ENCODE measurements at places on chromosomes 13 and 19.

- no peak for DNase-seq
These were observed 2.0 kb downstream of the ZNF823 start for GRCh38 chr19:11736696-11737095.

DNA sequence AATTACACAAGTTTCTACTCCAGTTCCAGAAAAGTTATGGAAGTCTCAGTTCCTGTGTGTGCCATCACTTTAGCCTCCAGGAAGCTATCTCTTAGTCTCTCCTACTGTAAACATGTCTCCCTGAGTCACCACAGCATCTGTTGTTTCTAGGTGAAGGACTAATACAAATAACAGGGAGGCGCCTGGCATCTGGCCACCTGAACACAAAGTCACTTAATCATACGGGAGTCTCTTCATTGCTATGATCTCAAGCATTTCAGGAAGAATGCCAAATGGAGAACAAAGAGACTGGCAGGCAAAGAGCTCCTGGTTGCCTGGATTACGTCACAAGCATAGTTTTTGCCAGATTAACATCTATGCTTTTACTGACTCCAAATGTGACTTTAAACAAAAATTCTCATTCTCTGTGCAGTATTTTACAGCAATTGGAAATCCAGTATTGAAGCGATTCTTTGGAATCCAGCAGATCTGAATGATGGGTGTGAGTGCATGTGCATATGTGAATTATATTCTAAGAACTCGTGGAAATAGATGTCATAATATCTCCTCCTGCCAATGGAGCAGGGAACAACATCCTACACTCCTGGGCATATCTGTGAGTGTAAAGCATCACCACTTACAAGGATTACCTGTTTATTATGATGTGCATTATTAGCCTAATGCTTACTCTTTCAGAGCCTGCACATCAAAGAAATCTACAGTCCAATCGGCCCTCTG is 572.8 kb downstream of the PCDH9 start:
- DNase-seq, result peak; percentile 90

DNA sequence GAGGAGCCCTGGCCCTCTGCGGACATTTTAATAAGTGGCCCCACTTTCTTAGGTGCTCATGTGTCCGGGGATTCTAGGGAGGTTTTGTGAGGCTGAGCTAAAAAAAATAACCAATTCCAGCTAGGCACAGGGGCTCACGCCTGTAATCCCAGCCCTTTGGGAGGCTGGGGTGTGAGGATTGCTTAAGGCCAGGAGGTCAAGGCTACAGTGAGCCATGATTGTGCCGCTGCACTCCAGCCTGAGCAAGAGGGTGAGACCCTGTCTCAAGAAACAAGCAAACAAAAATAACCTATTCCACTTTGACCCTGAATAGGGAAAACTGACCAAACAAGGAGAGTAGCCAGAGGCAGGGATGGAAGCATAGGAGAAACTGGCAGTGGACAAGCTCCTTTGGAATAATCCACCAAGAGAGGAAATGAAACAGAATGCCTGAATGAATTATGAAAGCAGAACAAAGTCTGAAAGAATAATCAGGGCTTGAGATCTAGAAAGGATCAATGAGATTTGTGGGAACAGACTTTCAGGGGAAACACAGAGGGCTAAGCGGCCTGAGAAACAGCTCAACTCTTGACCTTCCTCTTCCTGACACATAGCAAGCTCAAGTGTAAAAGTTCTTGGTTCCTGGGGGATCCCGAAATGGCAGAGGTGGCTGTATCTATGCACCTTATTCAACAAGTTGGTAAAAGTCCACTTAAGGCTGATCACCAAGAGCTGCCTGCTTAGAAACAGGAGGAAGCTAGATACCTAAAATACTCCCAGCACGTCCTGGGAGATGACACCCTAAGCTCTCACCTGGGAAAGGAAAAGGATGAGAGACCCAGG is 30.1 kb upstream of the FFAR2 start:
- DNase-seq, result no peak

GRCh38 chr13:66492479-66492878 is 737.7 kb downstream of the PCDH9 start:
- no peak for DNase-seq

GRCh38 chr13:37406031-37406430 is 192.5 kb downstream of the POSTN start:
- DNase-seq, result no peak

GRCh38 chr19:5108123-5108596 is 139.2 kb downstream of the KDM4B start:
- DNase-seq, result peak; percentile 80

DNA sequence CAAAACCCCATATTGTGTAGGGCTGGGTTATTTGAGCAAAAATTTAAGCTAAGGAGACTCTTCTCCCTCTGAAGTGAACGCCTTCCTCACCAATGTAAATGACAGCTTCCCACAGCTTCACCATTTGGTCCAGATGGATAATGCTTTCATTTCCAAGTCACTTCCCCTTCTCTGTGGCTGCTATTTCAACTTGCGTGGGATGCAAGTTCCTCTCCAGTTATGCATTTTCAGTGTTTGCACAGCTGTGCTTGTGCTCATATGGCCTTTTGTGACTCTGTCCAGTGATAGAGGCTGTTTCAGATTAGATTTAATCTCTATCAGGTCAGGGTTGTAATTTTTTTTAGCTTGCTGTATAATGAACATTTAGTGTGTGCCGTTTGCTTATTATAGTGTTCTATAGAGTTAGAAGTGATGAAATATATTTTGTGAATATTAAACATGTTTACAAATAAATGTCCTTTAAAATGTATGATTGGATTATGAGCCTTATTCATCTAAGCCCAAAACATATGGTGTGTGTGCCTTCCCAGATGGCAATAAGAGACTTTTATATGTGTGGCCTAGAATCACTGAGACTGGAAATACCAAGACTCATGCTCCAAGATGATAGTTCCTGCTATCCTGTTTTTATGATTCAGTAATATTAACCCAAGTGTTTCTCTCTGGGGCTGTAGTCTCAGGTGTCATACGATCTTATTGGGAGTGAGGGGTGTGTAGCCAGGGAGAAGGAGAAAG is 86.6 kb downstream of the TNFRSF19 start:
- DNase-seq, result peak; percentile 76

- DNase-seq, result no peak
These were observed 5.1 kb downstream of the ZNF473 start for GRCh38 chr19:50030937-50031336.

DNA sequence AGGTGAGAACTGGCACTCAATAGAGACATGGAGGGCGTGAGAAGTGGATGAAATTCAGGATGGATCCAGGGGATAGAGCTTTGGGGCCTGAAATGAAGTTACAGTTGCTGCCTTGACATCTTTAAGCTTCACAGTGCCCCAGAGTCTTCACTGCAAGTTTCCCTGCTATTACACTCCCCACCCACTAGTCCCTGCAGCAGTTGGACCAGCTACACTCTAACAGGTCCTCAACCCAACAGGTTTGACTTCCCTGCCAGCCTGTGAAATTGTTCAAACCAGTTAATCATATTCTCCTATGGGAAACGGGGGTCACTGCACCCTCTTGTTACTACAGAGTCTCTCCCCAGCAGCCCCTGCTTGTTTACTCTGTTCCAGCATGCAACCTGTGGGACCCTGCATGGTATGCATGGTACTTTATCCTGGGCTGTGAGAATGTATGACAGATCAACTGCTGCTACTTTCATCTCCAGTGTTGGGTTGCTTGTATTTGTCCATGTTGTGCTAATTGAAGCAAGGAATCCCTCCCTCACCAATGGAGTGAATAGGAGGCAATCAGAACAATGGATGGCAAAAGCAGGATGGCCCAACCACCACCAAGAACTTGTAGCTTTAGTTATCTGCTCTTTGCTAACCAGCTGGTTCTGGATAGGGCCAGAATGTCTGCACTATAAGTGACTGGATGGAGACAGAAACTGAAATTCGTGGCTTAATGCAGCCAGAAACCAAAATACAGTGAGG is 314.2 kb downstream of the OLFM4 start:
- DNase-seq, result no peak

- DNase-seq, result no peak
These were observed 6.9 kb downstream of the IRF2BP1 start for GRCh38 chr19:45879055-45879454.

DNA sequence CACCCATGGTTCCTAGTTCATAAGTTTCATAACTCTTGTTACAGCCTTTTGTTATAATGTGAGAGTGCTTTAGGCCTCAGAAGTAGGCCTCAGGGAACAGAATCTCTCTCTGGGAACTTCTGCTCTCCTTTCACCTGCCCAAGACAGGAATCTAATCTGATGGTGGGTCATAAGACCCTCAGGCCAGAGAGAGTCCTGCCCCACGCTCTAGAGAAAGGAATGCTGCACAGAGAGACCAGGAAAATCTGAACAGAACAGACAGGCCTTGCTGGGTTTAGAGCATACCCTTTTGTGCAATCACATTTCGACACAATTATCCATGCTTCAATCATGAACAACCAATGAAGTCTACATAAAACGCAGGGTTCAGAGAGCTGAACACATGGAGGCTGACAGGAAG is 3.4 kb upstream of the DIAPH3 start:
- no peak for DNase-seq

- DNase-seq, result no peak
These were observed 58.5 kb downstream of the DNAJC15 start for GRCh38 chr13:43081866-43082265.

DNA sequence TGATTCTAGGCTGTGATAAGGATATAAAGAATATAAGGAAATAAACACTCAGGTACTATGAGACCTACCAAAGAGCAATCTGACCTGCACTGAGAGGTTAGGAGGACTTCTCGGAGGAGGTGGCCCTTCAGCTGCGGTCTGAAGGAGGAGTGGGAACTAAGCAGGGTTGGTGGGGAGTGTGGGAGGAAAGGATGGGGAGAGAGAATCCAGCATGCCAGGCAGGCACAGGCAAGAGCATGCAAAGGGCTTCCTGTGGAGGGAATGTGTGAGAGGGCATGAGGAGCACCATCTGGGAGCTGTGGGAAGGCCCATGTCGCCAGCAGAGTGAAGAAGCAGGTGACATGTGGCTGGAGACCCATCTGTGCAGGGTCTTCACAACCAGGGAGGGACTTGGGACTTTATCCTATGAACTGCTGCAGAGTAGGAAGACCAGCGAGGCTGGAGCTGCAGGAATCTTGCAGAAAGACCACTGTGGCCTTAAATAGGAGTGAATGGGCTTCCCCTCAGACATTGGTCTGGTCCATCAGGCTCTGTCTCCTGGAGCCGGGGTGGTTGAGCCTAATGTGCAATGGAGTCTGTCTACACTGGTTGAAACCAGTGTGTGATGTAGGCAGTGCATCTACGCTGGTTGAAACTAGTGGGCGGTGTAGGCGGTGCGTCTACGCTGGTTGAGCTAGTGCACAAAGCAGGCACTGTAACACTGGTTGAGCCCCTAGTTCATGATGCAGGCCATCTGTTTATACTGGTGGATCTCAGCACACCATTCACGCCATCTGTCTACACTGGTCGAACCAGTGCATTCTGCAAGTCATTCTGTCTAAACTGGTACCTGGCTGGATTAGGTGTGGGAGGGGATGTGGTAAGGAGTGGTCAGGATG is 6.4 kb downstream of the CHST8 start:
- no peak for DNase-seq

- DNase-seq, result no peak
These were observed 9.6 kb upstream of the BCL3 start for GRCh38 chr19:44738603-44739558.

- DNase-seq, result no peak
These were observed 1526.5 kb upstream of the SLC10A2 start for GRCh38 chr13:104592545-104593250.

- peak; percentile 5 for DNase-seq
These were observed 7.3 kb downstream of the ADPRHL1 start for GRCh38 chr13:113445791-113446487.

- no peak for DNase-seq
These were observed 35.2 kb downstream of the RCBTB2 start for GRCh38 chr13:48497669-48498068.

All from spinal cord (tissue), 10 donors.